ENCODE measurements at places on chromosomes 3 and 15. TPM values are rescaled to one million over a fixed set of nuclear protein-coding genes. Genes with fewer than 3 reads are reported as not detected.

Gene RASL12
- not detected for total RNA-seq

Gene FBLN2
- not detected for total RNA-seq

Gene ST6GAL1
- 111 TPM for total RNA-seq

Gene KCNAB1
- total RNA-seq: not detected

Gene HYAL1
- total RNA-seq: 0.37 TPM

Gene ANKUB1
- total RNA-seq: not detected

Gene CSPG4
- total RNA-seq: not detected

Gene ELP6
- total RNA-seq: 27.8 TPM

Gene VPS8
- total RNA-seq: 24.7 TPM

Gene DTWD1
- total RNA-seq: 22.4 TPM

Gene PRTG
- total RNA-seq: not detected

Gene FBXL2
- not detected for total RNA-seq

Gene FEZF2
- not detected for total RNA-seq

Gene CRYBG3
- 4.2 TPM for total RNA-seq

Gene LYZL4
- total RNA-seq: not detected

Gene KY
- total RNA-seq: not detected

Gene CYP1A1
- total RNA-seq: 2.0 TPM

Gene VILL
- 9.2 TPM for total RNA-seq

Gene IGF2BP2
- total RNA-seq: 0.54 TPM

Gene C3orf62
- total RNA-seq: 3.9 TPM

Gene STXBP5L
- not detected for total RNA-seq

Gene SLC9C1
- not detected for total RNA-seq

Gene BSN
- 0.11 TPM for total RNA-seq

Gene CLEC3B
- total RNA-seq: not detected

Gene DLL4
- total RNA-seq: 0.30 TPM

Gene LRRN1
- total RNA-seq: 0.09 TPM

Gene RARRES1
- not detected for total RNA-seq

Gene MCF2L2
- 2.3 TPM for total RNA-seq

Gene PFN2
- total RNA-seq: 4.3 TPM

Gene TGM4
- total RNA-seq: not detected

Gene PIGX
- 37.8 TPM for total RNA-seq

Gene SLC2A2
- total RNA-seq: not detected

Gene PLCB2
- 67.9 TPM for total RNA-seq

Gene TADA3
- 96.4 TPM for total RNA-seq

Gene MKRN3
- total RNA-seq: 1.4 TPM

Gene MIX23
- 250 TPM for total RNA-seq

Gene NANOGP8
- total RNA-seq: not detected

Gene CLRN1
- not detected for total RNA-seq

Gene BMF
- total RNA-seq: 7.6 TPM

Gene CBLB
- total RNA-seq: 112 TPM

Gene SYNM
- 0.09 TPM for total RNA-seq

Gene ZFAND6
- 37.2 TPM for total RNA-seq

Gene GRAMD2A
- total RNA-seq: 0.11 TPM

Gene GPR15
- total RNA-seq: 1.3 TPM

Gene MAGEF1
- 13.6 TPM for total RNA-seq

Gene KLHL40
- not detected for total RNA-seq

Gene CADPS
- total RNA-seq: not detected

Gene UBXN7
- 102 TPM for total RNA-seq
